ENCODE measurements at places on chromosomes 13 and 19.

DNA sequence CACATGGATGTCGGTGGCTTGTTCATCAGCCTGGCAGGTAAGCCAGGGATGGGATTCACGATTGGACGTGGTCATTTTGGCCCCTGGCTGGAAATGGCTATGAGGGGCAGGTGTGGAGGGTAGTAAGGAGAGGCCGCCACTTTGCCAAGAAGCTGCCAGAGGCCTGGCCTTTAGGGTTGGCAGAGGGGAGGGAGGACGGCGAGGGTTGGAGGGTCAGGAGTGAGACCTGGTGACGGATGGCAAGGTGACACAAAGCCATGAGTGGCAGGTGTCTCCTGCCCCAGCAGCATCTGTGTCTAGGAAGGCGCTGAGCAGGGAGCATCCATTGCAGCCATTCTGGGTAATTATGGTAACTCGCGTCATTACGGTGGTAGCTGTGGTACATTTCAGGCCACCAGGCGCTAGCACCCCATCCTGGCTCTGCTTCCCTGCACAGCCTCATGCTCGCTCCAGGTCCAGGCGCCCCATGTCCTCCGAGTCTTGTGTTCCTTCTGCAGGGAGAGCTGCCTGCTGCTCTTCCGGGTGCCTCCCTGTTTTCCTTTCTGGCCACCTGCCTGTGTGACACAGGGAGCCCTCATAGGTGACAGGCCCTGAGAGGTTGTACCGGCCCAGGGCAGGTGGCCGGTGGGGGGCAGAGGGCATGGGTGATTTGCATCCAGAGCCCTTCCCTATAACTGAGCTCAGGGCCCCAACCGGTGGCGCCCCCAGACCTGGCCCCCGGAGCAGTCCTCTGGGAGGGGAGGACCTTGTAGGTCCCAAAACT lies 4.2 kb downstream of the SSBP4 start:
- no peak for ATAC-seq

DNA sequence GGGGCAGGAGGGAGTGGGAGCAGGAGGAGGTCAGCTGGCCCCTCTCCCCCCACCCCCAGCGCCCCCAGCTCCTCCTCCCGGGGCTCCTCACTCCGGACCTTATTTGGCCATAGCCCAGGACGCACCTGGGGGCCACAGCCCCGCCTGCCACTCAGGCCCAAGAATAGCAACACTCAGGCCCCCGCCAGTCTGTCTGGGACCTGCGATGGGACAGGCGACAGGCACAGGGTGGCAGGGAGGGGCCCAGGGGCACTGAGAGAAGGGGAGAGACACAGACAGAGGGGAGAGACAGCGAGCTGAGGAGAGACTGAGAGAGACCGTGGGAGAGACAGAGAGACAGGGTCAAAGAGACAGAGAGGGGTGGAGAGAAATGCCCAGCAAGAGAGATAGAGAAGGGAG lies 10.2 kb downstream of the JOSD2 start:
- no peak for ATAC-seq

GRCh38 chr19:5679289-5680083 lies 830 bp downstream of the MICOS13 start:
- peak; percentile 13 for ATAC-seq

- no peak for ATAC-seq
Observed at GRCh38 chr13:110326263-110326904, 19.3 kb downstream of the COL4A2 start.

GRCh38 chr19:41997121-41997850 lies 3.3 kb upstream of the ATP1A3 start:
- peak; percentile 79 for ATAC-seq

GRCh38 chr13:22126433-22127021 lies 455.7 kb downstream of the FGF9 start:
- no peak for ATAC-seq

GRCh38 chr19:32061315-32061714 lies 284.1 kb upstream of the ZNF507 start:
- no peak for ATAC-seq

DNA sequence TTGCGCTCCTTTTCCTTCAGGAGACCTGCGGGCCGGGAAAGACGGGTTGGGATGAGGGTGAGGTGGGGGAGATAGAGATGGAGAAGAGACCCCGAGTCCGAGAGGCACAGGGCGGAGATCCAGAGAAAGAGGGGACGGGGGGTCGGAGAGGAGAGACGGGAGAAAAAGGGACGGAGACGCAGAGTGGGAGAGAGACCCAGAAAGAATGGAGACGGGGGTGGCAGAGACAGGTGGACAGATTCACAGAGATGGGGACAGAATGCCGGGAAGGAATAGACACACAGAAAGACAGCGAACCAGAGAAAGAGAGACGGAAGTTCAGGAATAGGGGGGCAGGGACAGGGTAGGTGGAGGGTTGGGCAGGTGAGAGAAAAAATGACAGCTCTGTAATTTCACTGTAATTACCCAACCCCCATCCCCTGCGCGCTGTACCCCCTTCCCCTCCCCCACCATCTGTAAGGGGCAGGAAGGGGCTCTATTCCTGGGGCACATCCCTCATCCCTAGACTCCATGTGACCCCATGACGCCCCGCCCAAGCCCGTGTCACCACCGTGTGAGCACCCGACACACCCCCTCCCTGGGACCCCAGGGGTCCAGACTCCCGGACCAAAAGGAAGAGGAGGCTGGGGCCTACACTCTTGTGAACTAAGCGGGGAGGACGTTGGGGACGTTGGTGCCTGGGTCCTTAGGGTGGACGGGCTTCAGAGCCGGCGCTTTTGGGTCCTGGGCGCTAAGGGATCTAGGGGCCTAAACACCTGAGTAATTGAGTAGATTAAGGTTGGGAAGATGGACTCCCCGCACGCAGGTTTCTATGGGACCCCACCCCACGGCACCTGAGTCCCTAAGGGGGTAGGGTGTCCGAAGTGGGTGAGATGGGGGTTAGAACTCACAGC lies 967 bp downstream of the DBP start:
- no peak for ATAC-seq

DNA sequence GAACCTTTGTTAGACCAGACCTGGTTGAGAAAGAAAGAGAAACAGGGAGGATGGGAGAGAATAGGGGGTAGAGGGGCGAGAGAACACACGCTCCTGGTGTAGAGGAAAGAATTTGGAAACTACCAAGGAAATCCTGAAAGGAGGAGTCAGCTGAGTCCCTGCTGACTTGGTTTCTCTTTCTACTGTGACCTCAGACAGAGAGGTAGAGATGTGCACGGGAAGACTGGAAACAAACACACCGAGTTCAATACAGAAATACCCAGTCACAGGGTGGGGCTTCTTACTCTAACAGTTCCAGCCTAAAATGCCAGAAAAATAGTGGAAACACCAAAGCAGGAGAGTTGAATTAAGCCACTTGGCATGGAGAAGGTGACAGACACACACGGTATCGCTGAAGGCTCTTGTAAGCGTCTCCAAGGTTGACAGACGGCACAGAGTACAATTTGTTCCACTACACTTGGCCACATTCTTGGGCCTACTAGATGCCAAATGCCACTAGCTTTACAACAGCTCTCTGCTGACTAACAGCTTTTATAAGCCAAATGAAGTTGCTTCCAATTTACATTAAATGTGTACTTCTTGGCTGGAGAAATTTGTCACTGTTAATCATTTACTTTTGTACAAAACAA lies 28.1 kb downstream of the LATS2 start:
- peak; percentile 37 for ATAC-seq

- ATAC-seq: no peak
Observed at GRCh38 chr19:41796901-41797300, 514 bp downstream of the CEACAM3 start.

DNA sequence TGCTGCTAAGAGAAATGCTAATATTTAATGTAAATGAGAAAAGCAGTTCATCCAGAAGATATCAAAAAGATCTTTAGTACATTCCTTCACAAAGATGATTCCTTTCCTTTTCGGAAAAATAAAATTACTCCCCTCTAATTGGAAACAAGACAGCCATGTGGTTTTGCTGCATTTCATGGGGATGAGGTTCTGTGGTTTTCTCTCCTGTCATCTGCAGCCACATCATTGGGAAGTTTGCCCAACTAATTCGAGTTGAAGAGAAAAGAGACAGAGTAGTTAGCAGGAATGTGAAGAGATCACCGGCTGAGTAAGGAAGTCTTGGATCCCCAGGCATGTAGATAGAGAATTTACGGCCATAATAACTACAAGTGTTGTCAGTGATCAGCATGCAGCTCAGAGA lies 122.1 kb downstream of the CYSLTR2 start:
- peak; percentile 89 for ATAC-seq

DNA sequence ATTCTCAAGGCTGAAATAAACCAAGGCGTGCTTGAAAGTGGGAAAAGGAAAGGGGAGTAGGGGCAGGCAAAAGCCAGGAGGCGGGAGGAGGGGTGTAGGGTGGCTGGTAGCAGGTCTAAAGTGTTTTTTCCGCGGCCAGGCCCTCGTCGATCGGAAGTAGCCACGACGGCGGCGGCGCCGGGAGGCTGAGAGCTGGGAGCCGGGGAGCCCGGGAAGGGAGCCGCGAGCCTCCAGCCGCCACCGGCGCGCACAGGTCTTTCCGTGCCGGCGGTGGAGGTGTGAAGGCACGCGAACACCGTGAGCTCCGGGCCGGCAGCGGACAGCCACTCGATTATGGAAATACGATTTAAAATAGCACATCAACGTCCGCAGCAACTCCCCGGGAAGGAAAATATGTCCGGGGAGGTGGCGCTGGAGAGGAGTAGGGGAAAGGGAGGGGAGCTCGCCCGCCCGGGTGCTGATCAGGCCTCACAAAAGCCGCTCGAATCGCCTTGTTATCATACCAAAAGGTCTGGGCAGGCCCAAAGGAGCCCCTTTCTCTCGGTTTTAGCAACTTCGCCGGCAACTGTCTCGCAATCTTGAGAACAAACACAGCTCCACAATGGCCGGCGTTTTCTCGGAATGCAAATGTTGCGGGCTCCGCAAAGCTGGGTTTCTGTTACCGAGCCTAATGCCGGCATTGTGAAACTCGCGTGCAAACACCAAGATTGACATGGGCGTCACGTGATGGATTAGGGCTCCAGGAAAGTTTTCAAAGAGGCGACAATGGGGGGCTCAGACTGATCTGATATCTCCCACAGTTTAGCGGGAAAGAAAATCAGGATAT lies 2.9 kb upstream of the PCDH8 start:
- ATAC-seq: peak; percentile 63

- ATAC-seq: no peak
Observed at GRCh38 chr19:3919793-3920192, 13.1 kb upstream of the NMRK2 start.

DNA sequence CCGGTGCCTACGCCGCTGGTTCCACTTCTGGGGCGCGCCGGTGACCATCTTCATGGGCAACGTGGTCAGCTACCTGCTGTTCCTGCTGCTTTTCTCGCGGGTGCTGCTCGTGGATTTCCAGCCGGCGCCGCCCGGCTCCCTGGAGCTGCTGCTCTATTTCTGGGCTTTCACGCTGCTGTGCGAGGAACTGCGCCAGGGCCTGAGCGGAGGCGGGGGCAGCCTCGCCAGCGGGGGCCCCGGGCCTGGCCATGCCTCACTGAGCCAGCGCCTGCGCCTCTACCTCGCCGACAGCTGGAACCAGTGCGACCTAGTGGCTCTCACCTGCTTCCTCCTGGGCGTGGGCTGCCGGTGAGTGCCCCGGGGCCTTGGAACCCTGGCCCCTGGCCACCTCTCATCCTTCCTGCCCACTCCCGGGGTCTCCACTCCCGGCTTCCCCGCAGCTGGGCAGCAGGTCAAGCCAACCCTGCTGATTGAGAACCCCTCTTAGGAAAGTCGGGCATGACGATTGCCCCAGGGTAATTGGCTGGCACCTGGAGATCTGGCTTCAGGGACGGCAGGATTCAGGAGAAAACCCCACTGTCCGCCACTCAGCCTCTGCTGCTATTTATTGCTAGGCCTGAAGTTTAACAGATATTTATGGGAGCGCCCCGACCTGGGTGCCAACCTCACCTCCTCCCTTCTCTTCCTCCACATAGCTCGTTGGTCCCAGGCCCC lies 39.1 kb downstream of the TRPM4 start:
- no peak for ATAC-seq

DNA sequence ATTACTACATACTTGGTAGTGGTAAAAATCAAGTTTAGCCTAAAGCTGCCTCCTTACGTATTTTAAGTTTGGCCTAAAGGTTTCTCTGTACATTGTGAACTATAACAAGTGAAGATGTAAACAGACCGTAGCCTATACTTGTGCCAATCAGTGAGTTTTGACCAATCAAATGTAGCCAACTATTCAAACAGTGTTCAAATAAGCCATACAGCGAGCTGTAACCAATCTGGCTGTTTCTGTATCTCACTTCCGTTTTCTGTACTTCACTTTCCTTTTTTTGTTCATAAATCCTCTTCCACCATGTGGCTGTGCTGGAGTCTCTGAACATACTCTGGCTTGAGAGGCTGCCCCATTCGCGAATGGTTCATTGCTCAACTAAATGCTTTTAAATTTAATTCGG lies 2504.6 kb downstream of the PCDH9 start:
- no peak for ATAC-seq

DNA sequence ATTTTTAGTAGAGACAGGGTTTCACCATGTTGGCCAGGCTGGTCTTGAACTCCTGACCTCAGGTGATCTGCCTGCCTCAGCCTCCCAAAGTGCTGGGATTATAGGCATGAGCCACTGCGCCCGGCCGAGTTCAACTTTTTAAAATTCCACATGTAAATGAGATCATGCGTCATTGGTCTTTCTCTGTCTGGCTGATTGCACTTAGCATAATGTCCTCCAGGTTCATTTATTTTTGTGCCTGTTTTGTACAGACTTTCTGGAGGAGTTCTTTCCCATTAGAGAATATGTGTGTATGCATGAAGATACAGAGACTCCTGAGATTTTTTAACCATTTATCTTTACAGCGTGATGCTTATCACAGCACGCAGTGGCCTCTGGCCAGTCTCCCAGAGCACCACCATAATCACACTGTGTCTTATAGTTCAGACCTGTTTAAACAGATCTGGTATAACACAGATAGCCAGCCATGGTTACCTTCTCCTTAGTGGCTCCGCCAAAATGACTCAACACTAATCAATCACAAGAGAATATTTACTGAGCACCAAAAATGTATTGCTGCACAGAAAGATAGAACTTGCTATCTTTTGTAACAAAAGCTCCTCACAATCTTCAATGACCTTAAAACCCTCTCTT lies 11.4 kb upstream of the STARD13 start:
- ATAC-seq: no peak

GRCh38 chr13:42307461-42307860 lies 35.5 kb downstream of the AKAP11 start:
- no peak for ATAC-seq

GRCh38 chr13:41394166-41394565 lies 63.2 kb upstream of the RGCC start:
- ATAC-seq: no peak

GRCh38 chr13:101649488-101650126 lies 197.1 kb downstream of the ITGBL1 start:
- peak; percentile 60 for ATAC-seq

DNA sequence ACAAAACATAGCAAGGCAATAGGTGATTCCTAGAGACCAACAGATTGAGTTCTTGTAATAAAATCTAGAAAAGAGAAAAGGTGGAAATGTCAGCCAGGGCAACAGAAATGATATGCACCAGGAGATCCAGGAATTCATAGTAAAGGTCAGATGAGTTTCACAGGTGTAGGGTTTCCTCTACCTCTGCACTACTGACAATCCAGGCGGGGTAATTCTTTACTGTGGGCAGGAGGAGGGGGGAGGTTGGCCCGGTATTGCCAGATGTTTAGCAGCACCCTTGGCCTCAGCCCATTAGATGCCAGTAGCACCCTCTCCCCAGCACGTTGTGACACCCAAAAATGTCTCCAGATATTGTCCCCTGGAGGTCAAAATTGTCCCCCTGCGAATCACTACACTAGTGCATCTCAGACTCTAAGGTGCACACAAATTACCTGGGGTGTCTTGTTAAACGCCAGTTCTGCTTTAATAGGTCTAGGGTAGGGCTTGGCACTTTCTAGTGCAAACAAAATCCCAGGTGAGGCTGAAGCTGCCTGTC lies 3.5 kb upstream of the UBAC2 start:
- no peak for ATAC-seq

GRCh38 chr19:1133471-1133929 lies 29.7 kb downstream of the GPX4 start:
- ATAC-seq: peak; percentile 36
